ENCODE measurements at places on chromosomes 1 and 21.

- no peak for DNase-seq
These were observed 155.5 kb downstream of the OMA1 start for GRCh38 chr1:58391056-58391455.

- DNase-seq: no peak
These were observed 1.3 kb downstream of the CRYZ start for GRCh38 chr1:74731399-74732052.

DNA sequence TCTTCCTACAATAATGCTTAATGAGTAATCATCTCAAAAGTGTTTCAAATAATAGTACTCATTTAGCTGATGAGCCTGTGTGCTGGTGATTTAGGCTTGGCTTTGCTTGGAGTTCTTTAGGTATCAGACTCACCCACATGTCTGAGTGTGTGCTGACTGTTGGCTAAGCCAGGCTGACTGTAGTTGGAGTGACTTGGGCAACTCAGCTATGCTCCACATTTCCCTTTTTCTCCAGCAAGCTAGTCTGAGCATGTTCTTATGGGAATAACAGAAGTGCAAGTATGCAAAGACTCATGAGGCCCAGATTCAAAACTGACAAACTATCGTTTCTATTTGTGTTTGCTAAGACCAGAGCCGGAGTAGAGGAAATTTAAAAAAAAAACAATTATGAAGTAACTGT is 99.0 kb upstream of the ADGRL4 start:
- DNase-seq: no peak

- DNase-seq: no peak
These were observed 27.2 kb upstream of the DIP2A start for GRCh38 chr21:46431448-46431847.

All from GM04503 (cell line).